Activated CD4-positive, alpha-beta T cell treated with anti-CD3 and anti-CD28 coated beads for 36 hours (primary cell): ENCODE measurements at places on chromosomes 13 and 19.

DNA sequence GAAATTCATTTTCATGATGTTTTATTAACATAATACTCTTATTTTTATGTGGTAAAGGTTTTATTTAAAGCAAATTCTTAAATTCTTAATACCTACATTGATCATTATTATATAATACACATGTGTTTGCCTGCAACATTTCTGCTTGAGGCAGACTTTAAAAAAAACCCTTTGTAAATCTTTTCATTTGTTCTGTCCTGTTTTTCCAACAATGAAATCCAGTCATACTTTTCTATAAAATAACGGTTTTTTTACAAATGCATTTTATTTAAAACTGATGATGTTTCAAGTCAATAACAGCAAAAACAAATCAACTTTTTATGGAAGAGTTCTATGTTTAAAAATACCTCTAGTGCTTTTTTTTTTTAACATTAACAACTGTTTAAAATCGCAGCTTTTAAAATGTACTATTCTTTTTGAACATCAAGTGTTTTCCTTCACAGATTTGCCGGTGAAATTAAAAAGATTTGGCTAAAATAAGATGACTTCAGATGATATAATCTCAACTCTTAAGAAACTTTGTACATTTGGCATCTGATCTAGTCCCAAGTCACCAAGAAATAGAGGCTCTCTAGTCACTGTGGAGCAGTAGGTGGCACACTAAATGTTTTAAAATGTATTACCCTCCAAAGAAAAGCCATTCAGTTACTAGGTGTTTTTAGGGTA is 5.1 kb downstream of the POU4F1 start:
- DNase-seq, result no peak

DNA sequence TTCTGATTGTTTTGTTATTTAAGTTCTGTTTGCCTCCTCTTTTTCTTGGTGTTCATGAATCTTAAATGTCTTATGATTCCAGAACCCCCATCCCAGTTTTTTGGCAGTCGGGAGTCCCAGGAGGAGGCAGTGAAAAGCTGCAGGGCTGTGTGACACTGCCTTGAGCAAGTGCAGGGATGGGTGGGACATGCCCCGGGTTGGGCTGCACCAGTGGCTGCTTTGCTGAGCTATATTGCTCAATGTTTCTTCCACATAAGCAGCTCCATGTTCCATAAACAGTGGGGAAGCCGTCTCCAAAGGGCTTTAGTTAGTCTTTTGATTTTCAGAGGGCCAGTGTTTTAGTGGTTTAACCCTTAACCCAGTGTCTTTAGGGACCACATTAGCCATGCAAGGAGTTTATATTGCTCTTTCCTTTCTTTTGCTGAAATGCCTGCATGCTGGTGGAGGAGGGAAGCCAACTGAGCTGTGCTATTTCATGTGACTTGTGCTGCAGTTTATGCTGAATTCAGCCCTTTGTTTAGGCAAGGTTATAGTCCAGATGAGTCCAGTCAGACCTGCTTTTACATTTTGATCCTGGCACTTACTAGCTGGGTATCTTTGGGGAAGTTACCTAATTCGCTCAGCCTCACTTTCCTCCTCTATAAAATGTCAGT is 13.1 kb downstream of the ATP8A2 start:
- DNase-seq, result no peak

GRCh38 chr19:4972509-4973230 is 3.8 kb downstream of the KDM4B start:
- no peak for DNase-seq

- DNase-seq, result no peak
Measured at GRCh38 chr13:51245583-51245982, 23.4 kb downstream of the FAM124A start.

- no peak for DNase-seq
Measured at GRCh38 chr19:34767951-34768350, 5.1 kb downstream of the ZNF599 start.

- DNase-seq, result no peak
Measured at GRCh38 chr19:48558018-48558684, 6.2 kb downstream of the SULT2B1 start.

- DNase-seq, result no peak
Measured at GRCh38 chr19:45279587-45280192, 28.6 kb downstream of the MARK4 start.

GRCh38 chr13:45508776-45509175 is 44.0 kb downstream of the COG3 start:
- no peak for DNase-seq

- no peak for DNase-seq
Measured at GRCh38 chr19:23345838-23346237, 49.4 kb downstream of the ZNF91 start.

- no peak for DNase-seq
Measured at GRCh38 chr13:93298713-93299112, 72.1 kb downstream of the GPC6 start.

DNA sequence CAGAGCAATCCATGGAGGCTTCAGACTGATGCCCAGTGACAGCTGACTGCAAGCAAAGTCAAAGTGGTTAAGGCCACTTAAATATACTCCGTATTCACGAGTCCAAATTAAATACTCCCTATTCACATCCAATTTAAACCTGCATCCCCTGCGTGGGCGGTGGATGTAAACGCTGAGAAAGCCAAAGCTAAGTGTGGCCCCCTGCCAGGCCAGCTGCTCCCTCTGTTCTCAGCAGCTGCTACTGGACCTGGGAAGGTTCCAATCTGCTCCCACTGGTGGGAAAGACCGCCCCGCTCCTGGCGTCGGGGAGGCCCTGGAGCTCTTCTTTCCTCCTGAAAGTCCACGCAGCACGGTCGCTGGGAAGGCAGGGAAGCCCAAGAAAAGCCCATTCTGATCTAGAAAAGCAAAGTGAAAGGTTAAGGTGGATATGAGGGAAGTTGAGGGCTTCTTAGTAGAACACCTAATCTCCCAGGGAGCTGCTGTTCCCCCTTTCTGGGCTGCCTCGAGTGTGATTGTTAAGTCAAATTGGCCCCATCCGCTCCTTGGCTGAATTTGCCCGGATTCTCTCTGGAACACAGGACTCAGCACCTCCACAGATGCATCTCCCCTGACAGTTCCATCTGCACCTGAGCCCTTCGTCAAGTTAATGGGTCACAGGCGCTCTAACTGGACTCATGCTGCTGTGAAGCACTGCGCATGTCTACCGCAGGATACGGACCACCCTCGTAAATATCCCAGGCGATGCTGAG is 205.5 kb downstream of the USP12 start:
- no peak for DNase-seq

GRCh38 chr13:50188696-50189095 is 173.5 kb downstream of the KCNRG start:
- DNase-seq, result no peak

- no peak for DNase-seq
Measured at GRCh38 chr13:26786651-26787295, 26.2 kb upstream of the GPR12 start.
